HuH-7 (cell line): ENCODE measurements at places on chromosomes 11 and 22.

GRCh38 chr11:13026722-13027121 lies 17.6 kb downstream of the RASSF10 start:
- no peak for DNase-seq

GRCh38 chr11:102883141-102883540 lies 8.4 kb upstream of the MMP12 start:
- no peak for DNase-seq

GRCh38 chr22:32591620-32592019 lies 117.0 kb downstream of the FBXO7 start:
- no peak for DNase-seq

DNA sequence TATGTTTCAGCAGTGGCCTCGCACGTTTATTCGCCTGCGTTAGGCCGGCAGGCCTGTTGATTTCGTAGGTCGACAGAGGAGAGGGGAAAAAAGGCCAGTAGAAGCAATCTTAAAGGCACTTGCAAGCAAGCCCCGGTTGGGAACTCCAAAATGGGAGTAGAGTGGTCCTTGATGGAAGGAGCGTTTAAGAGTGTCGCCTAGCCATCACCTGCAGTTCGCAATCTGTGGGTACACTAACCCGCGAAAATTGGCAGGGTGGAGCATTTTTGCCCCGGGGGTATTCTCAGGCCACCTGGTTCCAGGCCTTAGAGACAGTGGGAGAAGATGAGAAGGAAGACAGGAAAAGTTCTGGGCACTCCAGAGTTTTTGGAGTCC lies 1.1 kb downstream of the EWSR1 start:
- DNase-seq, result no peak

GRCh38 chr22:38921806-38922205 lies 35.6 kb upstream of the APOBEC3A start:
- DNase-seq, result peak; percentile 53

DNA sequence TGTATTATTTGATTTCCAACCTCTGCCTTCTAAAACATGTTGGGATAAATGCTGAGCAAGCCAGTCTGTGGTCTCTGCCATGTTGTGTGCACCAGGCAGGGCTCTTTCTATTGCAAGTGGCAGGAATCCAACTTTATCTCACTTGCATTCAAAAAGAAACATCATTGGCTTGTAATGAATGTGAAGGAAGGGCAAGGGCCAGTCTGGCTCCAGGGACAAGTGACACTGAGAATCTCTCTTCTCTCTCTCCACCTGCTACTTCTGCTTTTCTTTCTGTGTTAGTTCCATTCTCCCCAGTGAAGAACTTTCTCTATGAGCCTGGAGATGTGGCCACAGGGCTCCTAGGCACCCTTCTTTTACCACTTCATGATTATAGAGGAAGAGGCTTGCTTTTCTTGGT lies 329.9 kb upstream of the NCAM1 start:
- DNase-seq, result no peak

- no peak for DNase-seq
These were observed 8.1 kb upstream of the UPK2 start for GRCh38 chr11:118948000-118948399.
